Stimulated activated CD4-positive, alpha-beta T cell treated with anti-CD3 and anti-CD28 coated beads, Interleukin-15, amount 100 ng/mL, for 1 hour (primary cell): ENCODE measurements at places on chromosomes 11 and 22.
A peak's percentile ranks its signal among the peaks of the same experiment; 100 is the strongest.

DNA sequence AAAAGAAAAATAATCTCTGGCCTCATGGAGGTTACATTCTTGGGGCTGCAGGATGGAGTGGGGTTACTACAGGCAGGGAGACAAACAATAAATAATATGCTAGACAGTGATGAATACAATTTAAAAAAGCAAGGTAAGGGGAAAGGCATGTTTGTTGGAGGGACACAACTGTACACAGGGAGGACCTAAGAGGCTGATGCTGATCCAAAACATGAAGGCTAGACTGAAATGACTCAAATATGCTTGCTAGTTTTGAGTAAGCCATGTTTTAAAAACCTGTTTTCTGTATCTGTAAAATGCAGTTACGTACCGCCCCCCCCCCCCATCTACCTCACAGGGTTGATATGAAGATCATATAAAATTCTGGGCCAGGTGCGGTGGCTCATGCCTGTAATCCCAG lies 44.0 kb downstream of the EIF4ENIF1 start:
- no peak for DNase-seq

GRCh38 chr11:43269254-43269918 lies 42.4 kb upstream of the API5 start:
- no peak for DNase-seq

DNA sequence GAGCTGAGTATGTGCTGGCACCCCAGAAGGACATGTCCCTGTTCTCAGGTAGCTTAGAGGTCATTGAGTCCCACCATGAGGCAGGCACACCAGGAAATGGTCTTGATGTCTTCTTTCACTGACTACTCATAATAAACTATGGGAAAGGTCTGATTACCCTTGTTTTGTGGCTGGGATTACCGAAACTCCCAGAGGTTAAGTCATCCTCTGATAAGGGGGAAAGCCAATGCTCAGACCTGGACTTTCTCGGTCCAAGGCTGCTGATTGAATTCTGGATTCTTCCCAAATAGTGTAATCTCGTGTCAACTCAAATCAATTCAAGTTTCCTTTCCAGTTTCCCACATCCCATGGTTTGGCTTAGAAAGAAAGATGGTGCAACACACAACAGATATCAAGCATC lies 3.7 kb upstream of the CD44 start:
- no peak for DNase-seq

DNA sequence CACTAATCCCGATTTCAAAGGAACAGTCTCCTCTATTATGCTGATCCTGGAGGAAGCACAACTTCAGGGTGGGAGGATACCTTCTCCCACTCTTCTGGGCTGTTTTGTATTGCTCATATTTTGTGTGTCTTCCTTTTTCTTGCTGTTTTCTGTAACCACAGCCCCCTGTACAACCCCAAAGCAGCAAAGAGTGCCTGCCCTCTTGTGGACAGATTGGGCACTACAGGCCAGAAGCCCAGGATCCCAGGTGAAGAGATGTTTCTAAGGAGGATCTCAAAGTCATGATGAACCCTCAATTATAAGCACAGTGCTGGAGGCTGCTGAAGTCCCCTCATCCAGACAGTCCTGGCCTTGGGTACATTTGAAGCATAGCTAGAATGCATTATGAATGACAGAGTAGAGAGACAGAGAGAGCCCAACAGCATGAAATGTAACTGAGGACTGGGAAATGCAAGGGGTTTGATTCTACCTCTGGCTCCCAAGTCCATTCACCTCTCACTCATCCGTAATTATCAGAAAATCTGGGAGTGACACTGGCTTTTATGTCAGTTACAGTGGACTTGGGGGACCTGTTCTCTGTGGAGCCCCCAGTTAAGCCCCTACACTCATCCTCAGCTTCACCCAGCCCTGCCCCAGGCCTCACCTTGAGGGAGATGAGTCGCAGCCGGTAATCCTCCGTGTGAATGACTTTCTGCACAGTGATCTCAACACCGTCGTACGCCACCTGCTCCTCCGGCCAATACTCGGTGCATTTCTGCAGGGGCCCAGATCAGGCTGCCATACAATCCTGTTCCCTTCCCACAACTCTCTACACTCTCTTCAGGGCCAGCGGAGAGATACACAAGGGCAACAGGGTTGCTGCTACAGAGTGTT lies 6.2 kb upstream of the IGSF22 start:
- peak; percentile 53 for DNase-seq

DNA sequence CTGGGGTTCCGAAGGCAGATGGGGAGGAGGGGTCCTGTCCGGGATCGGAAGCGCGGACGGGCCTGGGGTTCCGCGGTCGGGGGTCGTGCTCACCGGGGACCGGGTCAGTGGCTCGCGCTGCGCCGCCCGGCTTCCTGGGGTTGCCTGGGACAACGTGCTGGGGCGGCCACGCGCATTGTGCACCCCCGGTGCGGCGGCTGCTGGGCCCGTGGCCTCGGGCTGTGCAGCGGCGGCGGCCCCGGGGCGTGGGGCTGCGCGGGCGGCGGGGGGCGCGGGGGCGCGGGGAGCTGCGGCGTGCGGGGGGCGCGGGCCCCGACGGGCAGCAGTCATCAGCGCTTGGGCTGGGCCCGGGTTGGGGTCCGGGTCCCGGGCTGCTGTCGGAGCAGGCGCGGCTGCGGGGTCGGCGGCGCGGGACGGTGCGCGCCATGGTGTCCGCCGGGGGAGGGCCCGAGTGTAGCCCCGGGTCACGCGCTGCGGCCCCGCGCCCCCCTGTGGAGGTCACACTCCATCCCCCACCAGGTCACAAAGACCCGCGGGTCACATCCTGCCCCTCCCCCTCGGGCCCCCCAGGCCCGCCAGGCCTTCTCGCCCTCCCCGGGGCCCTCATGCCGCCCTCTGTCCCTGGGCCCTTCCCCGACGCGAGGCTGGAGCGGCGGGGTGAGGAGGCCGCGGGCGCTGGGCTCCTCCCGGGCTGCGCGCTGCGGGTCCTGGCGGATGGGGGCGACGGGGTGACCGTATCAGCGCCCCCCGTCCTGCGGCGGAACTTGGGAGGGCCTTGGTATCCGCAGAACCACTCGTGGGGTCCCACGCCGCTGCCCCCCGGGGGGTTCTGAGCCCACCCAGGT lies at the start of gene TTLL8:
TSS of gene TTLL8 (minus strand) at position 238 of the 845 bp plus-strand sequence.
- no peak for DNase-seq

GRCh38 chr22:29408940-29409339 lies 20.6 kb upstream of the AP1B1 start:
- DNase-seq: no peak

DNA sequence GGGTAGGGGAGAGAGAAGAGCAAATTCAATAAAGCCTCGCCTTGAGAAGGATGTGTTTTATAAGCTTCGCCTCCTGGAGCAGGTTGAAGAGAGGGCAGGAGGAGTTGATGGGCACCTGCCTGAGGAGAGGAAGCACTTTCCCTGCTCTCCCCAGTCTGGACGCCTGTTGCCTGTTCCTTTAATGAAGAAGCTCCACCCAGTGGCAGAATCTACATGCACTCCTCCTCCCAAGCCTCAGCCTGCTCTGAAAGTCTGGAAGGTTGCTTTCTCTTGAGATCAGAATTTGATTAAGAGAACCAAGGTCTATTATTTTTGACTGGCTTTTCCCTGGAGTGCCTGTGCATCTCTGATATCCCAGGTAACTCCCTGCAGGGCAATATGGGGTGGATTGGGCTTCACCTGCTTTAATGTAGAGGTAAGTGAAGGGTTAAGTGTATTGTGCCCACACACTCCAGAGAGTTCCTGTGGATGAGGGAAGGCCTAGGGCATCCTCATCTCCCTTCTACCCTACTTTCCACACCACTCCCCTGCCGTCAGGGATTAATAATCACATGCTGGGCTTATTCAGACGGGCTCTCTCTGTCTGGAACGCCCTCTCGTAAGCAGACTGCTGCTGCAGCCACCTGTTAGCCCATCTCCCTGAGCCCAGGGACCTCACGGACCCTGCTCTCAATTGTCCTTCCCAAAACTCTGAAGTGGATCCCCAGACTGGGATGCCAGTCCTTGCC lies 22.3 kb downstream of the NTM start:
- DNase-seq: no peak

DNA sequence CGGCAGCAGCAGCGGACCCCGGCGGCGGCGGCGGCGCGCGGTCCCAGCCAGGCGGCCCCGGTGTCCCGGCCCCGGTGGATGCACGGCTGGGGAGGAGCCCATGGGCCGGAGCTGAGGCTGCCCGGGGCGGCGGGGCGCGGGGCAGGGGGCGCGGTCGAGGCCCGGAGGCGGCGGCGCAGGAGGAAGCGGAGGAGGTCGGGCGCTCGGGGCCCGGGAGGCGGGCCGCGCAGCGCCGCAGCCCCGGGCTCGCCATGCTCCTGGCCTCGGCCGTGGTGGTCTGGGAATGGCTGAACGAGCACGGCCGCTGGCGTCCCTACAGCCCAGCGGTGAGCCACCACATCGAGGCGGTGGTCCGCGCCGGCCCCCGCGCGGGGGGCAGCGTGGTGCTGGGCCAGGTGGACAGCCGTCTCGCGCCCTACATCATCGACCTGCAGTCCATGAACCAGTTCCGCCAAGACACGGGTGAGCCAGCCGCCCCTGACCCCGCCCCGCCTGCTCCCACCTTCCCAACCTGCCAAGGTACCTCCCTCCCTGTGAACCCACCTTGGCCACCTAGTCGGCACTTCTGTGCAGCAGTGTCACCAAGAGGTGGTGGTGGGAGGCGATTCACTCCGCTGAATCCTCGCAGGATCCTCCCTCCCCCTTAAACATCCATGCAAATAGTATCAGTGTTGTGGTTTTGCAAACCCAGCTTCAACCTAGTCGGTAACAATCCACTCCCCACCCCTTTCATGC lies 580 bp downstream of the DTX4 start:
- DNase-seq: no peak

- DNase-seq: no peak
These were observed 16.7 kb upstream of the LRRC10B start for GRCh38 chr11:61491736-61492395.

DNA sequence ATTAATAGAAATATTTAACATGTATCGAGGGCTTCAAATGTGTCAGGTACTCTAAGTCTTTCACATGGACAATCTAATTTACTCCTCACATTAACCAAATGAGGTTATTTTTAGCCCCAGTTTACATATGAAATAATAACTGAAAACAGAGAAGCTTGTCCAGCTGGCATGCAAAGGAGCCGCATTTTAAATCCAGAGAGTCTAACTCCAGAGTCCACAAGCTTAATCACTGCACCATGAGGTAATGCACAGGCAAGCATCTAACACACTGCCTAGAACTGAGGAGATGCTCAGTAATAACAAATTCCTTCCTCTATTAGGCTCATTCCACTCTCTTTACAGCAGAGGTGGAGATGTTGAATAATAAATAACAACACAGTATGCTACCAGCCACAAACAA lies 165.7 kb upstream of the GUCY1A2 start:
- DNase-seq: no peak

DNA sequence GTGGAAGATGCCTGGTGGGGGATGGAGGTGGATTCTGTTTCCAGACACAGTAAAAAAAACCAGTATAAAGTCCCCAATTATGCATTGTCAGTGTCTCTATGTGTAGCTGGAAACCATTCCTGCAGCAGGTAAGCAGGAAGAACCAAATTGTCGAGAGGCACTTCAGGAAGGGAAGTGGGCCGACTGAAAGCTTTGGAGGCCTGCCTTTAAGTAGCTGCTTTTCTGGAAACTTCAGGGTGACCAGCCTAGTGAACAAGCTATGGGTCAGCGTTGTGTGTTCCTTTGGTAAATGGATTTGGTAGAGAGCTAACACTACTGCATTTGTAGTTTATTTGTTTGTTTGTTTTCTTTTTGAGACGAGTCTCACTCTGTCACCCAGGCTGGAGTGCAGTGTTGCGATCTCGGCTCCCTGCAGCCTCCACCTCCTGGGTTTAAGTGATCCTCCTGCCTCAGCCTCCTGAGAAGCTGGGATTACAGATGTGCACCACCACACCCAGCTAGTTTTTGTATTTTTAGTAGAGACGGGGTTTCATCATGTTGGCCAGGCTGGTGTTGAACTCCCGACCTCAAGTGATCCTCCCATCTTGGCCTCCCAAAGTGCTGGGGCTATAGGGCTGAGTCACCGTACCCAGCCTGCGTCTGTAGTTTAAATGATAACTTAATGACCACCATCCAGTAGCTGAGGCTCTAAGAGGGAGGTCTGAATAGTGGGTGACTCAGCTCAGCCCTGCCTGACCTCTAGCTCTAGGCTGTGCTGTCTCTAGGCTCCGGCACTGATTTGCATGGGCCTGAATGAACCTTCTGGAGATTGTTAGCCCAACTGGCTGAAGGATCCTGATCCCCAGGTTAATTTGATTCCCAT lies 12.8 kb downstream of the PTPRJ start:
- no peak for DNase-seq

DNA sequence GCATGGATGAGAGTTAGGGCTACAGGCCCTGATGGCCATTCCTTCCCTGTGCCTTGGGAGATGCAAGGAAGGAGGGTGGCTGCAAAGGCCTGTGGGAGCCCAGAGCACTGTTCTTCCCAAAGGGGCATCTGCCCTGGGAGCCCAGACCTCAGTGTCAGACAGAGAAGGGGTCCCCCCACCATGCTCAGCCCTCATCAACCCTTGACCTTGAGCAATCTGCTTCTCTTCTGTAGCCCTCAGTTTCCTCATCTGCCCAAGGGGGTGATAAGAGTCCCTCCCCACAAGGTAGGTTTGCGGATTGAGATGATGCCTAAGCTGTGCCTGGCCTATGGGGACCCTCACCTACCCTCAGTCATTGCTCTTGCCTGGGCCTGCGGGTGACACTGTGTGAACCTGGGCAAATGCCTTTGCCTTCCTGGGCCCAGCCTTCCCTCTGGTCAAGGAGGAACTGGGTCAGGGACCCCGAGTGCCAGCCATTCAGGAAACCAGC lies 47.5 kb downstream of the IGLL5 start:
- DNase-seq: no peak

GRCh38 chr22:37953437-37954179 lies at the start of the genes C22orf23 and POLR2F:
TSS of gene C22orf23 (minus strand) at chr22:37953601. CDS start at chr22:37953149, 452 bp downstream.
TSS of gene POLR2F (plus strand) at chr22:37953699. CDS start at chr22:37953788, 89 bp downstream.
- peak; percentile 92 for DNase-seq

DNA sequence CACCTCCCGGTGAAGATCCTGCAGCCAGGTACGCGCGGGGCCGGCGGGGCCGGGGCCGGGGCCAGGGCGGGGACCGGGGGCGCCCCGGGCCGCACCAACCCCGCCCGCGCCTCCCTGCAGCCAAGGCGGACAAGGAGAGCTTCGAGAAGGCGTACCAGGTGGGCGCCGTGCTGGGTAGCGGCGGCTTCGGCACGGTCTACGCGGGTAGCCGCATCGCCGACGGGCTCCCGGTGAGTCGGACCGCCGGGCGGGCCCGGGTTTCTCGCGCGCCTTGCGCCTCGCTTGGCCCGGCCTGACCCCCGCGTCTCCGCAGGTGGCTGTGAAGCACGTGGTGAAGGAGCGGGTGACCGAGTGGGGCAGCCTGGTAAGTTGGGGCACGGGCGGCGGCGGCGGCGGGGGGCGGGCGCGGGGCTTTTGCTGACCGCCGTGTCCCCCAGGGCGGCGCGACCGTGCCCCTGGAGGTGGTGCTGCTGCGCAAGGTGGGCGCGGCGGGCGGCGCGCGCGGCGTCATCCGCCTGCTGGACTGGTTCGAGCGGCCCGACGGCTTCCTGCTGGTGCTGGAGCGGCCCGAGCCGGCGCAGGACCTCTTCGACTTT lies 531 bp downstream of the PIM3 start:
- no peak for DNase-seq

- no peak for DNase-seq
These were observed 13.0 kb downstream of the PIK3IP1 start for GRCh38 chr22:31279327-31279669.

- DNase-seq: no peak
These were observed 164.6 kb downstream of the MN1 start for GRCh38 chr22:27636716-27637508.
